ENCODE measurements at places on chromosomes 1 and 21. TPM values are rescaled to one million over a fixed set of nuclear protein-coding genes. Genes with fewer than 3 reads are reported as not detected.

Gene OR2T5
- total RNA-seq, result not detected

Gene PDXK
- 188 TPM for total RNA-seq

Gene SLC6A9
- total RNA-seq, result 21.7 TPM

Gene KIF17
- total RNA-seq, result 0.27 TPM

Gene GJC2
- 0.69 TPM for total RNA-seq

Gene MTARC2
- 28.1 TPM for total RNA-seq

Gene F3
- total RNA-seq, result 20.9 TPM

Gene CRNN
- not detected for total RNA-seq

Gene FCRLB
- 0.16 TPM for total RNA-seq

Gene LRRC53
- total RNA-seq, result 0.07 TPM

Gene ANGPTL1
- 5.7 TPM for total RNA-seq

Gene CDK18
- 27.9 TPM for total RNA-seq

Gene CELSR2
- 6.1 TPM for total RNA-seq

Gene ANKRD45
- 0.49 TPM for total RNA-seq

Gene TNFSF18
- not detected for total RNA-seq

Gene CHRM3
- total RNA-seq, result 17.0 TPM

Gene OR2T11
- not detected for total RNA-seq

All from colonic mucosa (tissue), 4 donors.